ENCODE measurements at places on chromosomes 1 and 21.

- DNase-seq: no peak
These were observed 7.0 kb downstream of the NTNG1 start for GRCh38 chr1:107147843-107148242.

- no peak for DNase-seq
These were observed 25.0 kb upstream of the DDX59 start for GRCh38 chr1:200694738-200695137.

DNA sequence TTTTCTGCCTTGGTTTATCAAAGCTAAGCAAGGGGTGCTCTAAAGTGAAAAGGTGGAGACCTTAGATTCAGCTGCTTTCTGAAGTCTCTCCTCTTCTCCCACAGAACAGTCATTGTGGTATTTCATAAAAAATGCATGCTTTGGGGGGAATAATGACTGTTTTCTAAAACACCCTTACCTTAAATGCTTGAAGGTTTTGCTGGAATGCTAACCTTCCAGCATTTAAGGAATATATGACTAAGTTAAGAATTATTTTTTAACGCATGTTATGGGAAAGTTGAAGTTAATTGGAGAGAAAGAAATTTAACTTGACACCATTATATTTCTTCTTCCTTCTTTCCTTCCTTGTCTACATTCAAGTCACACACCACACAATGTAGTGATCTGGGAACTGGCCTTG lies 162.5 kb downstream of the ROR1 start:
- DNase-seq: no peak

DNA sequence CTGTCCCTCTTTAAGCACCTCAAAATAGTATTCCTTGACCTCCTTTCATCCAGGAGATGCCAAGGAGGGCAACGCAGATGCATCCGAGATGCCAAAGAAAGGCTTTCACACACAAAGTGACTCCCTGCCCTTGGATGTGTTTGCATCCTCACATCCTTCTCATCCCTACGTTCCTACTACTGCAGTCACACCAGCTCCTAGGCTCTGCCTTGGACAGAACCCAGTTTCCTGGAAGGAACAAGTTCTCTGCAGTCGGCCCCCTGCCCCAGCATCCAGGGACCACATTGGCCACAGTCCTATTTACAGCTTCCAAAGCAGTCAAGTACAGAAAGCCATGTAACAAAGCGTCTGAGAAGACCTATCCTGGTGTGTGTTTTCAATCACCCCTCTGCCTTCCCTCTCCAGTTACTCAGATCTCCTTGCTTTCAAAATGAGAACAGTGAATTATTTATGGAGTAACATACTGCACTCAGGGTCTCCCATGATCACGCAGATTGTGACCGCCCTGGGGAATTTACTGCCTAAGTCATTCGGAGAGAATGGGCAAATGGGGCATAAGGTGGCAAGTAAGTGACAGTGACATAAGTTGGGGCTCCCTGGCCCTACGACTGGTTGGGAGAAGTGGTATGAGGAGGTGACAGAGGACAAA lies 21.8 kb upstream of the SRP9 start:
- no peak for DNase-seq

- no peak for DNase-seq
These were observed 51.0 kb downstream of the LPAR3 start for GRCh38 chr1:84841971-84842370.
